ENCODE measurements at places on chromosomes 12 and 14. TPM values are rescaled to one million over a fixed set of nuclear protein-coding genes. Genes with fewer than 3 reads are reported as not detected.

LRRC43 gene
- 2.3 TPM for polyA plus RNA-seq

OR6S1 gene
- polyA plus RNA-seq, result not detected

OTX2 gene
- not detected for polyA plus RNA-seq

- DNase-seq, result no peak
Observed at GRCh38 chr12:95796225-95796981, 5.8 kb upstream of the NTN4 start.

GRCh38 chr14:20632831-20633691 is 8.4 kb downstream of the OR6S1 start:
- peak; percentile 43 for DNase-seq

DNA sequence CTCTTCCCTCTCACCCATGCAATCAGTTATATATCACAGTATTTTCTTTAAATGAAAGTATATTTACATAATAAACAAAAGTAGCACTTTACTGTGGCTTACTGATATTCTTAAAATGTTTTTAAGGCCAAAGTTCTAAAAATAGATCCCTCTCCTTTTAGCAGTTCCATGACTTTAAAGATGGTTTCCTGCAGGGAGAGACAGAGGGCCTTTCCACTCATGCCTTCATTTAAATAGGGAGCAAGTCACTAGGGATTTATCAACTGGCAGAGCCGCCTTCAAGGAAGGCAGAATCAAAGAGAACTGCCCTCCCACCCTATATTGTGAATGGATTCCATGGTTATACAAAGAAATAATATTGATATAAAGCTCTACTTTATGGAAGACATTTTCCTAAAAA is 55.5 kb downstream of the DUSP16 start:
- DNase-seq, result no peak

Data from right cardiac atrium (tissue), 5 donors.